ENCODE measurements at places on chromosomes 11 and 22.
A peak's percentile ranks its signal among the peaks of the same experiment; 100 is the strongest.

GRCh38 chr22:33088418-33088817 lies 30.2 kb upstream of the SYN3 start:
- no peak for DNase-seq

DNA sequence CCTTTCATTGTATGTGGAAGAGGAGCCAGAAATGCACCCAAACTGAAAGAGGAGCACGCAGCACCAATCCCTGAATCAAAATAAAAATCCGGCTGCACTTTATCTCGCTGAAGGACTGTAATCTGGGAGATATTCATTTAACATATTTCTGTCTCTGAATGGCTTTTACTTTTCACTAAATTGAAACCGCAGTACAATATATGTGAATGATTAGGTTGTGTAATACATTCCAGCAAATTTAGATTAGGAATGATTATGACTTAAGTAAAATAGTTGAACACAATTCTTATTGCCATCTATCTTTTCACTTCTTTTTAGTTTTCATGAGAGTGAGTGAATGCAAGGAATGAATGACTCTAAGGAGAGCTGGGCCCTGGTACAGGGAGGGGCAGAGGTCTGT lies 232.1 kb downstream of the ST3GAL4 start:
- DNase-seq, result no peak

GRCh38 chr22:26172389-26172990 lies 3.2 kb downstream of the SEZ6L start:
- DNase-seq, result peak; percentile 81

- DNase-seq, result peak; percentile 45
These were observed 270.9 kb downstream of the TTC28 start for GRCh38 chr22:28408709-28409108.
